Fibroblast of upper back skin (primary cell): ENCODE measurements at places on chromosomes 2 and 18.

DNA sequence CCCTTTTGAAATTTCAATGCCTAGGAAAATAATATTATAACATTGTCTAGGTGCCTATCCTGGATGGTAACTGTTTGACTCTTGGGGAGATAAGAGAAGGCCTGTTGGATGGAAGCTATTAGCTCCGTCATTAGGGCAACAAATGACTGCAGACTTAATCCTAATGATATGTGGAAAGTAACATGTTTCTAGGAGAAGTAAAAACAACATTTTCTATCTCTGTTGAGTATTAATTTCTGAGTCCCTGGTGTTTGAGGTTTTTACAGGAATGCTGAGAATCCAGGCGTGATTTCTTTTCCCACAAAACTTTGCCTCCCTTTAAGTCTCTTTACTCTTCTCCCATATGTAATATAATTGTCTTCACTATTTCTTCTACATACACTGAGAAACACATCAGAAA is 159.1 kb downstream of the GALNT1 start:
- DNase-seq = peak; percentile 16

DNA sequence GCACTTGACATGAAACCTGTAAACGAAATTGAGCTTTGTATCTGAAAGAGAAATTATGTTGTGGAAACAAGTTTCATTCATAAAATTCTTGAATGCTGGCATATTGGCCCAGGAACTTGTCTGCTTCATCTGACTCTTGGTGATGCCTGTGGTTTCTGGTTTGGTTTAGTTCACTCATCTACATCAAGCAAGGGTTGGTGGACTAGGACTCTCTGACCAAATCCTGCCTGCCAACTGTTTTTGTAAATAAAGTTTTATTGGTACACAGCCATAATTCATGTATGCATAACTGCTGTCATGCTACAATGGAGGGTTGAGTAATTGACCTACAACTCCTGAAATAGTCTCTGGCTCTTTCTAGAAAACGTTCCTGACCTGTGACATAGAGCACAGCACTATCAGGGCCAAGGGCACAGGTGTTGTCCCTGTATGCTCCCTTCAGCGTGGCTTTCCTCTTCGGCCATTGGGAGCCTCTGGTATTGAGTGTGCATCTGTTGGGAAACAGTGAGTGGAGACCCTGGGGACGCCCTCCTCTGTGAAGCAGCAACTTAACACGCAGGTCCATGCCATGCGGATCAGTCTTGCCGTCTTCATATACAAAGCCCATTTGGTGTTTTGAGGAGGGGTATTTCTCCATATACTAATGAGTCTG is 226.3 kb downstream of the SH3RF3 start:
- DNase-seq = no peak

- DNase-seq = no peak
Measured at GRCh38 chr2:140641163-140641562, 1489.7 kb downstream of the LRP1B start.

DNA sequence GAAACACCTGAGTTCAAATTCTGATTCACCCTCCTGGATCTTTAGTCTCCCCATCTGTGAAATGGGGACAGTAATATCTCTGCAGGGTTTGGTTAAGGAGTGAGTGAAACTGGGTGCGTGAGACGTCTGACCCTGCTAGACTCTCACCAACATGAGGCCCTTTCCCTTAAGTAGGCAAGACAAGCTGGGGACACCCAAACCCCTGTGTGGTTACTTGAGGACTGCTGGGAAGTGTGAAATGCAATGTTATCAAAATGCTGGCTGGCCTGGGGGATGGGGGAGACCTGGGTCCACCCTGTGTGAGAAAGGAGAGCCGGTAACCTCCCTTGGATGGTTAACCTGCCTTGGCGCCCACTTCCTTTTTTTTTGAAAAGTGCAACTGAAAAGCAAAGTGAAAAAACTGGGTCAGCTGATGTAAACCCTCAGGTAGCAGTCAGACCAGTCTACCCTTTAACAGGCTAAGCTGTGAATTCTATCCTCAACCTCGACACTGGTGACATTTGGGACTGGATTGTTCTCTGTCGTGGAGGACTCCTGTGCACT is 82.3 kb downstream of the INPP5D start:
- no peak for DNase-seq

DNA sequence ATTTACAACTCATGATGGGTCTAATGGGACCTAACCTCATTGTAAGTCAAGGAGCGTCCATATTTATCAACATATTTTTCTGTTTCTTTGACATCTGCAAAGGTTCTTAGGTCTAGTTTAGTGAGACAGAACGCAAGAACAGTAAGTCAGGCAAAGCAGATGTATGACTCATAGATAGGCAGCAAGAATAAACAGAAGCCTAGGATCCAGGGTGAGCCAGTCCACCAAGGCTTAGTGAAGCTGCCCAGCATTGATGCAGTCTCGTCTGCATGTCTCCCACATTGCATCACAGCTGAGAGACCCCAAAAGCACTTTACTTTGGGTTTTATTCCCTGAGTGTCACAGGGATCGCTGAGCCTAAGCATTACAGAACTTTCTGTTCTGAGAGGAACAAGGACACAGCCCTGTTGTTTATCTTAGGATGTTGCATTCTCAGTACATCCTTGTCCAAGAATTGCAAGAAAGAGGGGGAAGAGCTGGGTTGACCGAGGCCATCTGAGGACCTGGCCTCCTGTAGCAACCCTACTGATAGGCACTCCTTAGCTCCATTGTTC is 29.6 kb upstream of the TMEM177 start:
- DNase-seq = no peak

- no peak for DNase-seq
Measured at GRCh38 chr2:134122610-134123009, 131.3 kb upstream of the MGAT5 start.

DNA sequence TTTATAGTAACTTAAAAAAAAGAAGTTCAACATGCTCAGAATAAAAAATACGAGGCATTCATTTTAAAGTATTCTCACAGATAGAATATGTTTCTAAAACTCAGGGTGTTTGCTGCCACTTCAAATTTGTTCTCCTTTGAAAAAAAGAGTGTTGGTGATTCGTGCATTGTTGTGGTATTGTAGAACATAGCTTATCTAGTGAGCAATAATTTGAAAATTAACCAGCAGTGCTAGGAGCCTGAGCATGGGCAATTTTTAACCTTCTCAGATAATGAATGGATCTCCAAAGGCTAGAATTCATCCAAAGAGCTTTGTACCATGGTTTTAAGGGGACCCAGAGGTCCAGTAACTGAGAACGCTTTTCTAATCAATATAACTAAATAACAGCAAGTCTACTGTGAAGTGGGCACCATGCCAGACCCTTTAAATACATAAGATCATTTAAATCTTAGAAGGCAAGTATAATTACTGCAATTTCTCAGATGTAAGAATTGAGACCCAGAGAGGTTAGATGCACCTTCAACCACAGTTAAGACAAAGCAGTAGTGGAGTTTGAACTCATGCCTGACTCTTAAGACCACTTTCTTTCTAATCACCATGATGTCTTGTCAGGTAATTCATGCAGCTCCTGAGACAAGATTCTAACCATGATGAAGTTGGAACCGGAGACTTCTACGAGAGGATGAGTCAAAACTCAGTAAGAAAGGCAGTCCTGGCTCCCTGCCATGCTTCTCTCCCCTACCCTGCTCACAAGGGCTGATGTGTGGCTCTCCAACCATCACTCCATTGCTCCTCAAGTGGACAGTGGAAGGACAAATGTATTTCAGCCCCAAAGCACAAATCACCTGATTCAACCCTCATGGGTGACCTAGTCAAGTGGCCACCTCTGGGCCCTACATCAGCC is 3.4 kb downstream of the CYRIA start:
- DNase-seq = peak; percentile 53

DNA sequence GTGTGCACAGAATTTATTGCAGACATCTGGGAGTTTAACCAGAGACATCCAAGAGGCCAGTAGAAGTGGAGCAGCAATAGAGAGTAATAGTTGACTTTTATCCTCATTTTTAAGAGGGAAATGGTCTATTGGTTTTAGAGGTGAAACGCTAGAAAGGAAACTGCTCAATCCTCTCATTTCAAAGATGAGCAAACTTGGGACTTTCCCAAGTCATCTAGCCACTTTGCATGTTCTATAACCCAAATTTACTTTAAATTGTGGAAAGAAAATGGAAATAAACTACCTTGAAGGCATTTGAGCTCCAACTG is 601.7 kb downstream of the ARHGAP15 start:
- DNase-seq = no peak

DNA sequence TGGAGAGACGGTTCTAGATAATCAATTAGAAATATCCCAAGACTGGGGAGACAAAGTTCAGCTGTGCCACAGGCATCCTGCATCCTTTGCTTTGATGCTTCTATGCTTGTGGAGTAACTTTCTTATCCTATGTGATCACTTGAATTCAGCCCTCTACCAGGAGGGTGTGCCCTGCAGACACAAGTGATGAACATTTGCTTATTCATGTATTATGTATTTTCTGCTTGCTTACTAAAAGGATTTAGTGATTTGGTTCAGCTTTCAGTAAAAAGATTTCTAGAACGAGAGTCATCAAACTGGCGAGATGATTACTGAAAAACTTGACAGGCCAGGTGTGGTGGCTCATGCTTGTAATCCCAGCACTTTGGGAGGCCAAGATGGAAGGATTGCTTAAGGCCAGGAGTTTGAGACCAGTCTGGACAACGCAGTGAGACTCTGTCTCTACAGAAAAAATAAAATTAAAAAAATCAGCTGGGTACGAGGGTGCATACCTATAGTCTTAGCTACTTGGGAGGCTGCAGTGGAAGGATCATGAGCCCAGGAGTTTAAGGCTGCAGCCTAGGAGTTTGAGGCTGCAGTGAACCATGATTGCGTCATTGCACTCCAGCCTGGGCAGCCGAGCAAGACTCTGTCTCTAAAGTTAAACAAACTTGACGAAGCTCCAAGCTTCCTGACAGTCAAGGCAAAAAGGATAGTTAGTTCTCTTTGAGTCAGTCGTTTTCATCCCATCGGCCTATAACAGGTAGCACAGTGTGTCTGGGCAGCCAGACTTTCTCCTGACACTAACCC is 13.3 kb downstream of the HK2 start:
- DNase-seq = no peak

DNA sequence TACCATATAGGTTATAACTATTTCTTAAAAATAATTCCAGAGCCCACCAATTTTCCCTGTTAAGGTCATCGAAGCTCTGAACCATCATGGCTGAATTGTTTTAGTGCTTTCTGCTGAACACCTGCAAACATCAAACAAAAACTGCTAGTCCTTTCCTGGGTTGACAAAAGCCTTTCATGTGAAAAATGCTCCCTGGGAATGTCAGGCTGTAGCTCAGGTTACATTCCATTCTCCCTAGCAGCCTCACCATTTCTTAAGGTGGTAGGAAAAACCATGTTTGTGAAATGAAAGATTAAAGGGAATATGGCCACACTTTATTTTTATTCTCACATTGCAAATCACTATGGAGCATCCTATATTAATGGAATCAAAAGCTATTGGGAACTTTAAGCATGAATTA is 5.7 kb downstream of the TCF4 start:
- DNase-seq = peak; percentile 12

- DNase-seq = no peak
Measured at GRCh38 chr2:5315041-5315440, 377.1 kb upstream of the SOX11 start.

- DNase-seq = no peak
Measured at GRCh38 chr2:24779116-24779515, 14.1 kb downstream of the PTRHD1 start.

DNA sequence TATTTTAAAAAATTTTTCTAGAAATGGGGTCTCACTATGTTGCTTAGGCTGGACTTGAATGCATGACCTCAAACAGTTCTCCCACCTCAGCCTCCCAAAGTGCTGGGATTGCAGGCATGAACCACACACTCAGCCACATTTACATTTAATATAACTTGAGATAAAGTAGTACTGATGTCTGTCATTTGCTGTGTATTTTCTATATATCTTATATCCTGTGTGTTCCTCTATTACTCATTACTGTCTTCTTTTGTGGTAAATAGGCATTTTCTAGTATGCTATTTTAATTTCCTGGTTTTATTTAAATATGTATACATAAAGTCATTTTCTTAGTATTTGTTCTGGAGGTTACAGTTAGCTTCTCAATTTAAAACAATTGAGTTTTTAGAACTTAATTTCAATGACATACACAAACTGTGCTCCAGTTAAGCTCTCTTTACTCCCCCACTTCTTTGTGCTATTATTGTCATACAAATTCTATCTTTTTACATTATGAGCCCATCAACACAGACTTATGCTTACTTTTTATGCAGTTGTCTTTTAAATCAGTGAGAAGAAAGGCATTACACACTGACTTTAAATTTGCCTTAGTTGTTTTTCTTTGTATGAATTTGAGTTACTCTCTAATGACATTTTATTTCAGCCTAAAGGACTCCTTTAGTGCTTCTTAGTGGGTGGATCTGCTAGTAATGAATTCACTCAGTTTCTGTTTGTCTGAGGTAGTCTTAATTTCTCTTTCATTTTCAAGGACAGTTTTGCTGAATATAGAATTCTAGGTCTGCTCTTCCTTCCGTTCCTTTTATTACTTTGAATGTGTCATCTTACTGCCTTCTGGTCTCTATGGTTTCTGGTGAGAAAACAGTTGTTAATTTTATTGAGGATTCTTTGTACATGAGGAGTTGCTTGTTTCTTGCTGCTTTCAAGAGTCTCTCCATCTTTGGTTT is 6.2 kb upstream of the INPP4A start:
- DNase-seq = no peak

DNA sequence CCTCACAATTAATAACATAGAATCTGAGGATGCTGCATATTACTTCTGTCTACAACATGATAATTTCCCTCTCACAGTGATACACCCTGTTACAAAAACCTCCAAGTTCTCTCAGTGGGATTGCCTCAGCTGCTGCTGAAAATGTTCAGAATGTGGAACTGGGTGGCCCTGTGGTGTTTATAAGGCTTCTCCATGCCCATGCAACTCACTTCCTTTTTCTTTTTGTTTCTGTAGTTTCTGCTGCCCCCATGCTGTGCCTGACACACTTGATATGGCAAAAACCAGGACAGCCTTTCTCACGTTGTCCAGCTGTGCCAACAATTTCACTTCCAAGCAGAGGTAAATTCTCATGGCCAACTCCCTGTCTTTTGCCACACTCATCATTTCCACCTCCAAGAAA is 206.2 kb downstream of the RPIA start:
- no peak for DNase-seq

DNA sequence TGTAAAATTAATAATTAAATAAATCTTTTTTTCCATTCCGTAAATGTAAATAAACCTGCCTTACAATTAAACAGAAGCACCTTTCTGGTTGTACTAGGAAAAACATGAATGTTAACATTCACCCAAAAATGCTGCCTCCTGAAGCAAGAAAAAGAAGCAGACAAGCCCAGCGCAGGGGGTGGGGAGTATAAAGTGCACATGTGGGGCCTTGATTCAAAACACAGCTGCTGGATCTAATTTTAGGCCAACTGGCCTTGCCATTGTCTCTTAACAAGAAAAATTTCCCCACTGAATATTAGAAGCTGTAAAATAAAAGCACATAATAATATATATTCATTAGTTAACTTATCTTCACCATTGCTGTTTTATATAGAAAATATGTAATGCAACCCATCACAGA is 28.3 kb downstream of the TCF4 start:
- peak; percentile 33 for DNase-seq

DNA sequence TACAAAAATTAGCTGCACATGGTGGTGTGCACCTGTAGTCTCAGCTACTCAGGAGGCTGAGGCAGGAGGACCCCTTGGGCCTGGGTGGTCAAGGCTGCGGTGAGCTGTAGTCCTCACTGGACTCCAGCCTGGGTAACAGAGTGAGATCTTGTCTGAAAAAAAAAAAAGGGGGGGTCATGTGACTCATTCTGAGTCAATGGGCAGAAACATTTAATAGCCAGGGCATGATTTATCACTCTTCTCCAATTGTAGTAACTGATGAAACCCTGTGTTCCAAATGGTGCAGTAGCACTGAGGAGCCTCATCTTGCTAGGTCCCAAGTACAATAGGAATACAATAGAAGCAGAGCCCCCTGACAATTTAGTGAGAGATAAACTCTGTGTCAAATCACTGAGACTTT is 78.9 kb upstream of the CCDC68 start:
- peak; percentile 28 for DNase-seq
